ENCODE measurements at places on chromosomes 1 and 21. TPM values are rescaled to one million over a fixed set of nuclear protein-coding genes. Genes with fewer than 3 reads are reported as not detected.

The CATSPER4 gene
- total RNA-seq, result not detected

The LCE1E gene
- total RNA-seq, result not detected

The GPX7 gene
- total RNA-seq, result 23.5 TPM

The RNF186 gene
- total RNA-seq, result not detected

The HAO2 gene
- not detected for total RNA-seq

The SPRR2F gene
- not detected for total RNA-seq

The NTRK1 gene
- total RNA-seq, result 1.8 TPM

The OR14K1 gene
- total RNA-seq, result not detected

The FH gene
- 58.8 TPM for total RNA-seq

The HYI gene
- 16.8 TPM for total RNA-seq
